ENCODE measurements at places on chromosomes 7 and 10. TPM values are rescaled to one million over a fixed set of nuclear protein-coding genes. Genes with fewer than 3 reads are reported as not detected.

Gene RFC2
- 77.1 TPM for total RNA-seq

Gene ZPBP
- not detected for total RNA-seq

Gene TAS2R3
- 0.18 TPM for total RNA-seq

Gene EIF5AL1
- total RNA-seq: 0.58 TPM

Gene PLXDC2
- total RNA-seq: 0.38 TPM

Gene TWIST1
- total RNA-seq: 49.5 TPM

Gene NUTM2E
- 0.05 TPM for total RNA-seq

Gene FEZF1
- not detected for total RNA-seq

All from SJSA1 (cell line).